ENCODE measurements at places on chromosomes 11 and 22.

- no peak for DNase-seq
These were observed at the start of gene BID for GRCh38 chr22:17774206-17774925. BID (minus strand) TSS chr22:17774469; CDS start chr22:17750116, 24,353 bp downstream.

- DNase-seq, result peak; percentile 34
These were observed 512 bp upstream of the GRIA4 start for GRCh38 chr11:105609341-105609781.

- no peak for DNase-seq
These were observed 597.5 kb downstream of the BRD1 start for GRCh38 chr22:49230194-49230577.

DNA sequence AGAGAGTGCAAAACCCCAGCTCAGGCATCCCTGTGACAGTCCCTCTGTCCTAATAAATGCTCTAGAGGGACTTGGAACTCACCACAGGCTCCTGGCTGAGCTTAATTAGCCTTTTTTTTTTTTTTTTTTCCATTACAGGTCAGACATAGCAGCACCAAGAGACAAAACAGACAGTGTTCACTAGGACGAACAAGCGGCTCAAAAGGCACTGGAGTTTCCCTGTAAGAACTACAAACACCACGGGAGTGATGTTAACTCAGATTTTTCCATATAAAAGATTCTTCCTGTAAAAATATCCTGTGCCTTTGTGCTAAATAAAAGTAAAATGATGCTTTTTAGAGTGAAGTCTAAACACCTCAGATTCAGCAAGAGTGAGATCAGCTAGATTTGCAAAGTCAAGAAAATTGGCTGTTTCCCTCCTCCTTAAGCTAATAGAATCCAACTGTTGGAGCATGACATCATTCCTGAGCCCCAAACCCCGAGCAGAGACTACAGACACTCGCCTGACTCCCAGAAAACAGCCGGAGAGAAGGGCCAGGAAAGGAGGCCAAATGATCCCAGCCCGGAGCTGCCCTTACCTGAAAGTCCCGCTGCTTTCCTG, 101.0 kb upstream of the AKIP1 start:
- no peak for DNase-seq

GRCh38 chr11:72468289-72468688, 34.0 kb upstream of the CLPB start:
- DNase-seq, result no peak

DNA sequence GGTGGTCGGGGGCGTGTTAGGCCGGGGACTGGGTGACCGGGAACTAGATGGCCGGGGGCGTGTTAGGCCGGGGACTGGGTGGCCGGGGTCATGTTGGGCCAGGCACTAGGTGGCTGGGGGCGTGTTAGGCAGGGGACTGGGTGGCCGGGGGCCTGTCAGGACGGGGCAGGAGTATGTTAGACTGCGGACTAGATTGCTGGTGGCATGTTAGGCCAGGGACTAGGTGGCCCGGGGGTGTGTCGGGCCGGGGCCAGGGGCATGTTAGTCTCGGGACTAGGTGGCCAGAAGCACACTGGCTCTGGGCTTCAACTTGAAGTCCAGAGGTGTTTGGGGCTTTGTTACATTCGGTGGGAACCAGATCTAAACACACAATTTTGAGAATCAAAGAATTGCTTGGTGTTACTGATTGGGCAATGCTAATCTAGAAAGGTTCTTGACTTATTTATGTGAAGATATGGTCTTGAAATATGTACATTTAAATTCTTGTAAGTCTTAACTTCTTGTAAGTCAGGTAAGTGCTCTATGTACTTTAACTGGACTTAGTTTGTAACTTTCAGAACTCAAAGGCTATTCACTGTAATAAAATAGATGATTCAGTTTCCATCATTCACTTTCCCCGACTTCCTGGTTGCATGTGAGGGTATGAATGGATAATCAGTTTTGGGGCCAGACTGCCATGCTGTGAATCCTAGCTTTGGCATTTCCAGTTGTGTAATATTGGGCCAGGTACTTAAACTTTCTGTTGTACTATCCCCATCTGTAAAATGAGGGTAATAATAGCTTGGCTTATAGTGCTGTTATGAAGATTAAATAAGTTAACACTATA, 1.1 kb downstream of the EXT2 start:
- no peak for DNase-seq

GRCh38 chr11:113994077-113994954, 19.4 kb downstream of the HTR3A start:
- DNase-seq, result peak; percentile 7

DNA sequence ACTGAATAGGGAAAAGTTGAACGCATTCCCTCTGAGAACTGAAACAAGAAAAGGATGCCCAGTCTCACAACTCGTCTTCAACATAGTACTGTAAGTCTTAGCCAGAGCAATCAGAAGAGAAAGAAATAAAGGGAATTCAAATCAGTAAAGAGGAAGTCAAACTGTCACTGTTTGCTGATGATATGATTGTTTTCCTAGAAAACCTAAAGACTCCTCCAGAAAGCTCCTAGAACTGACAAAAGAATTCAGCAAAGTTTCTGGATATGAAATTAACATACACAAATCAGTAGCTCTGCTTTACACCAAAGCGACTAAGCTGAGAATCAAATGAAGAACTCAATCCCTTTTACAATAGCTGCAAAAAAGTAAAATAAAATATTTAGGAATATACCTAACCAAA, 471.2 kb upstream of the CNTN5 start:
- DNase-seq, result no peak

DNA sequence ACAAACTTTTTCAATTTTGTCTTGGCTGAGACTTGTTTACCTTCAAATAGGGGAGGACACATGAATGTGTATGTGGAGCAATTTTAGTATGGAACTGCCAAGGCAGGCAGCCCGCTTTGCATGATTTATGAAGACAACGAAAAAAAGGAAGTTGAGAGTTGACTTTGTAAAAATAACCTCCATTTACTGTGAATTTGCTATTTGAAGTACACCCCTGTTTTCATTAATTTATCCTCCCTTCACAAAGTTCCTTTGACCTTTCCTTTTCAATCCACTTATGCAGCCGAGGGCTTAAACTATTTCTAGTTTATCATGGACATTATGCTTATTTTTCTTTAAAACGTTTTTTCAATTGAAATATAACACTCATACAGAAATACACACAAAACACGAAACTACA, 369.6 kb upstream of the CADM1 start:
- DNase-seq, result no peak

GRCh38 chr11:69700278-69701140, 3.3 kb downstream of the FGF19 start:
- peak; percentile 27 for DNase-seq

GRCh38 chr22:45454275-45454674, 40.8 kb downstream of the RIBC2 start:
- no peak for DNase-seq

GRCh38 chr11:120130991-120131760, 6.7 kb downstream of the TRIM29 start:
- DNase-seq, result no peak

DNA sequence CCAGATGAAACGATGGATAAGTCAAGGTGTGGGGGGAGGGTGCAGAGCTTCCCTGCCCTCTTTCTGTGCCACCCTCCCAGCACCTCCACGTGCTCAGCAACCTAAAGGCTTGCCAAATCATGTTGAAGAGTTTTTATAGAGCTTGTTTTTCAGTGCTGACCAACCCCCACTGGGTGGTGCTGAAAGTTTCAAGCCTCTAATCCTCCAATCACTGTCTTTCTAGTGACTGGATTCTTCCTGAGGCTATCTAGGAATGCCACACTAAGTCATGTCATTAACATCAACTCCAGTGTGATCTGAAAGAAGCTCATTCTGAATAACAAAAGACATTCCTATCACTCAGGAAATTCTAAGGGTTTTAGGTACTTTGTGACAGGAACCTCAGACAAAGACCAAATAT, 382.6 kb downstream of the DYNC2H1 start:
- DNase-seq, result no peak

DNA sequence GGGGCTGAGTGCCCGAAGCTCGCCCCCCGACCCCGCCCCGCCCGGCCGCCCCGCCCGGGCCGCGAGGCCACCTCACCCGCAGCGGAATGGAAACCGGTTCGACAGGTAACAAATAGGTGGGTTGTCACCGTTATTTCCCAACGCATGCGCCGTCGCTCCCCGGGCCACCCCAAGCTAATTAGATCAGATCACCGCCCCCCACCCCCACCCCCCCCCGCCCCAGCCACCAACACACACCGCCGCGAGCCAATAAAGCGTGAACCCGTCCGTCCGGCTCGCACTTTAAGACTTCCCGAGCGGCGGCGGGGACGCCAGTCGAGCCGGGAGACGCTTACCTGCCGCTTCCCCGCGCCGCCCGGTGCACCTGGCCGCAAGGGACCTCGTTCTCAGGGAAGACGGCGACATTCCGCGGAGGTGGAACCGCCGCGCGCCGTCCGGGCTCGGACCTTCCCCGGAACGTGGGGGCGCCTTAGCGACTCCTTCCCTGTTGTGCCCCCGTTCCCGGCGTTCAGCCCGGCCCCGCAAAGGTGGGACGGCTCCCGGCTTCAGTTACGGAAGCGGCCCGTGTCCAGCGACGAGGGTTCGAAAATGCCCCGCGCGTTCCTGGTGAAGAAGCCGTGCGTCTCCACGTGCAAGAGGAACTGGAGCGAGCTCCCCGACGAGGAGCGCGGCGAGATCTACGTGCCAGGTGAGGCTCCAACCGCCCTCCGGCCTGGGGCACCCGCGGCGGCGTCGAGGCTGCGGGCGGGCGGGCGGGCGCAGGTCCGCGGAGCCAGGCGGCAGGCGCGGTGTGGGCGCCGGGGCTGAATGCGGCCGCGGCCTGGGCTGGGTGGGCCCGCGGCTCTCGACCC, at the start of gene OVOL1:
Gene OVOL1, plus strand, starts transcription at position 278 of the 851 bp plus-strand sequence. Its CDS starts 311 bp downstream, at position 589.
- no peak for DNase-seq

DNA sequence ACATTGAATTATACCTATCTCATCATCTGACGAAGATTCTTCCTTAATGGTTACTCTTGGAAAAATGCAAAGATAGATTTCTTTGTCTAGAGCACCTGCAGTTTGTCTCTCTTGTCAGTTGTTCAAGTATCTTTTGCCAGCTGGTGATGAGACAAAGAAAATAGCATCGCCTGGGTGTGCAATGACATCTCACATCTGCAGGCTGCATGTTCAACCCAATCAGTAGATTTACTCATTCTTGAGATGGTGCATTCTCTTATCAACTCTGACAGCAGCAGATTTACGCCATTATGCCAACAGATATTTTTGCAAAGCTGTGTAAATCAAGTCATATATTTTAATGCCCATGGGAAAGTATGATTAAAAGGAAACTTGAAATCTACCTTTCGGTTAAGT, 164.6 kb upstream of the PDGFD start:
- DNase-seq, result no peak

DNA sequence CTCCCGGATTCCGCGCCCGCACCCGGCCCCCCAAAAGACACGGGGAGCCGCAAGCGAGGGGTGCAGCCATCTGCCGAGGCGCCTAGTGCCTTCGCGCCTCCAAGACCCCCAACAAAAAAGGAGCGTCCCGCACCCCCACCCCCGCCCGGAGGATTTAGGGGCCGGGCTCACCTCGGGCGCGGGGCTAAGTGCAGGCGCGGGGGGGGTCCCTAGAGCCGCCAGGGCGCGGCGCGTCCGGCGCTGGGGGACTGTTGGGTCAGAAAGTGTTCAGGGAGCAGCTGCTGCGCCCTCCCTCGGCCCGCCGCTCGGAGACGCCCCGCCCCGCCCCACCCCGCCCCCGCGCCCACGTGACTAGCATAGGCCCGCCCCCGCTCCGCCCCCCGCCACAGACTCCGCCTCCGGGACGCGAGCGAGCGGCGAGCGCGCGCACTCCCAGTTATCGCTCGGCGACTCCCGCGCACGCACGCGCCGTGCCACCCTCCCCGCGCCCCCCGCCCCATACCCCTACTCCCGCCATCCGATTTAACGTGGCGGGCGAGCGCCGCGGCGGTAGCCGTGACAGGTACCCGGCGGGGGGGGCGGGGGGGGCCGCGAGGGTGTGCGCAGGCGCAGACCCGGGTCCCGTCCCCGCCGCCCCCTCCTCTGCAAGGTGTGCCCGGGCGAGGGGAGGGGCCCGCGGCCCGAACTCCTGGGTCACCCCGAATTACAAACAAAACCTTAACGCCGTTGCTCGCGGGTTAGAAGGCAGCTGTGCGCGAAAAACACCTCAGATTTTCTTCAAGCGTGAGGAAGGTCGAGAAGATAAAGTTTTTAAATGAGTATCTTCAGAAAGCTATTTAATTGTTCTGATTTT, 56.2 kb downstream of the KCNJ4 start:
- DNase-seq, result peak; percentile 81

- DNase-seq, result no peak
These were observed 80.6 kb upstream of the E2F8 start for GRCh38 chr11:19321351-19321750.

DNA sequence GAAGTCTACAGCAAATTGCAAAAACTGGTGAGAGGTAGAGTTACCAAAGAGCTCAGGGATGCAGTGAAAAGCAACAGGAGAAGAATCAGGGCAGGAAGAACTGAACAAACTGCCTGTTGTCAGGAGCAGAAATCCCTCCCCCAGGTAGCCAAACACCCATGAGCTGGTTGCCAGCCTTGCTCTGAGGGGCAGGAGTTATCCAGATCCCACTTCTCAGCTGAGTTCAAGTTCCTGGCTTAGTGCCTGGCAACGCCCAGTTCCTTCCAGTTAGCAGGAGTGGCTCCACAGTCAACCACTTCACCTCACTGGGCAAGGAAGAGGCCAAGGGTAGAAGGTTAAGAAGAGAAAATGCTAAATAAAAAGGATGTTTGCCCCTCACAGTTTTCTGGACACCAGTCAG, 1.9 kb upstream of the MPZL2 start:
- DNase-seq, result no peak

- DNase-seq, result no peak
These were observed 2.6 kb upstream of the PEX26 start for GRCh38 chr22:18075101-18075719.

- no peak for DNase-seq
These were observed 36.2 kb downstream of the C22orf42 start for GRCh38 chr22:32122899-32123298.

DNA sequence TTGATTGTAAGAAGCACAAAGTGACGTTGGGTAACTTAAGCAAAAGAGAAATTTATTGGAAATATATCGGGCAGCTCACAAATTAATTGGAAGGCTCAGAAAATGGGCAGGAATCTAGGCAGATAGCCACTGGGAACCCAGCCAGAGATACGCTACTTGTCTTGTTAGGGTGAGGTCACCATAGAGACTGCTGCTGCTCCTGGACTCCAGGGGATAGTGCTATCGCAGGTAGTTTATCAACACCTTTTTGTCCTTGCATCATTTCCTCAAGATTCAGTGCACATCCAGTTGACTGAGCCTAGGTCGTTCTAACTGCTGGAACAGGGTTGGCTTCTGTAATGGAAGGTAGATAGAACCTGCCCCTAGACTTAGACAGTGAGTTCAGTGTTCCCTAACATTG, 19.6 kb downstream of the AMOTL1 start:
- no peak for DNase-seq

DNA sequence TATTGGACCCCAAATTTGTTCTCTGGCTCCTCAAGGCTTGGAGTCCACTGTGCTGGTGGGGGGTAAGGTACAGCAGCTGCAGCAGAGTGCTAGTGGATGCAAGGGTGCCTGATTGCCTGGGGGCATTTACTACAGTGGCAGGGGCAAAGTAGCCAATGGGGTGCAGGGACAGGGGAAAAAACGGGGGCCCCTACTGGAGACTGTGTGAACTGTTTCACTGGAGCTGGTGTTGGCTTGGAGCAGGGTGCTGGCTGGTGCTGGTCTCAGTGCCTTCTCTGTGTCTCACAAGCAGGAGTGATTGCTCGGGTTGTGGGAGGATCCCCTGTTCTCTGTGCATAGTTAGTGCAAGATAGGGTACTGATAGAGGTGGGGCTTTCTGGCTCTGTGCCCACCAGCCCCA, 935.9 kb downstream of the JRKL start:
- no peak for DNase-seq

GRCh38 chr11:9868641-9869040, 204.8 kb downstream of the SWAP70 start:
- DNase-seq, result no peak
